ENCODE measurements at places on chromosomes 1 and 21.

DNA sequence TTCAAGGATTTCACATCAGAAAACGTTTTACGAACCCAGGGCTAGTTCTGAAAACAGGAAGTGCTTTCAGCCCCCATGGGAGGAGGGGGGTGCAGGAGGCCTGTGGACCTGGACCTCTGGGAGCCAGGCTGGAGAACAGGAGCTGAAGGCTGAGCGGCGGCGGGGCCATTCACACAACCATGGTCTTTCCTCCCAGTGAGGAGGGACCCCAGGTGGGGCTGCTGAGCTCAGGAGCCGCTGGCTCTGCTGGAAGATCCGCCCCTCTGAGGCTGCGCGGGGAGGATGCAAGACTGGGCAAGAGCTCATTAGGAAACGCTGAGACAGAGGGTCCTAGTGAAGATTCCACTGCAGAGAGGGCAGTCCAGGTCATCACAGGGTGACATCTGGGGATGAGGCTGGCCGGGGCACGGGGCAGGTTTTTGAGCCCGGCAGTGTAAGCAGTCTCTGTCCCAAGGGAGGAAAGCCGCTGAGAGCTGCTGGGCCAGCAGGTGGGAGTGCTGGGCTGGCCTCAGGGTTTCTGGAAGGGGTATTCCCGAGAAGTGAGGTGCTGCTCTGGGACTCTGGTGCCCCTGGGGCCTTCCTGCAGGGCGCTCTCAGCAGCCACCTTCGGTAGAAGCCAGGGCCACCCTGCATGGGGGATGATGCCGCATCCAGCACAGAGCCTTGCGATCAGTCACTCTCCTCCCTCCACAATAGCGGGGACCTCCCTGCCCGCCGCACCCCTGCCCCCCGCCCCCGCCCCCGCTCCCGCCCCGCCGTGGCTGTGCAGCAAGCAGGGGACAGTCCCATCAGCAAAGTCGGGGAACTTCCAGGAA is 7.5 kb downstream of the MX2 start:
- peak; percentile 62 for DNase-seq

DNA sequence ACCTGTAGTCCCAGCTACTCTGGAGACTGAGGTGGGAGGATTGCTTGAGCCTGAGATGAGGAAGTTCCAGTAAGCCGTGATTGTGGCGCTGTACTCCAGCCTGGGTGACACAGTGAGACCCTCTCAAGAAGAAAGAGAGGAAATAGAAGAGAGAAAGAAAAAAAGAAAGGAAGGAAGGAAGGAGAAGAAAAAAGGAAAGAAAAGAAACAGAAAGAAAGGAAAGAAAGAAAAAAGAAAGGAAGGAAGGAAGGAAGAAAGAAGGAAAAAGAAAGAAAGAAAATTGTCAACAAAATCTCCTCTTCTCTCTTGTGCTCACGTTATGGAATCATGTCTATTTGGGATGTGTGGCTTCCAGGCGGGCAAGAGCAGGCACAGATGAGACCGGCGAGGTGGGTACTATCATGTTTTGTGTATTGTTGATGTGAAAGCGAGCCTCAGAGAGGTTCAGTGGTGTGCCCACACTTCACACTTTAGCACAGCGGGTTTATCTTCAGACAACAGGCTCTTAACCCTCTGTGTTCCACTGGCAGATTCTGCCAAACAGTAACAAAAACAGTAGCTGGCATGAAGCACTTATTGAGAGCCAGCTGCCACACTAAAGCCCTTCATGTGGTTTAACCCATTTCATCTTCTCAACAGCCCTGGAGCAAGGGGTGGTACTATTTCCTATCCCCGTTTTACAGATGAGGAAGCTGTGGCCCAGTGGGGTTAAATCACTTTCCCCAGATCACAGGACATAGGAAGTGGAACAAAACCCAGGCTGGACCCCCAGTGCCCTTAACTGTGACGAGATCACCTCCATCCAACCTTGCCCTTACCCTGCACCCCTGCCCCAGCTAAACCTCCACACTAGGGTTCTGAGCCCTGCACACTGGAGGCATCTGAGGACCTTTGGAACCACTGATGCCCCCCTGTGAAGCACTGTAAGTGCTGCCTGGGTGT is 94.7 kb upstream of the TARDBP start:
- peak; percentile 23 for DNase-seq

GRCh38 chr1:41850029-41850428 is 68.7 kb downstream of the HIVEP3 start:
- DNase-seq = peak; percentile 13

DNA sequence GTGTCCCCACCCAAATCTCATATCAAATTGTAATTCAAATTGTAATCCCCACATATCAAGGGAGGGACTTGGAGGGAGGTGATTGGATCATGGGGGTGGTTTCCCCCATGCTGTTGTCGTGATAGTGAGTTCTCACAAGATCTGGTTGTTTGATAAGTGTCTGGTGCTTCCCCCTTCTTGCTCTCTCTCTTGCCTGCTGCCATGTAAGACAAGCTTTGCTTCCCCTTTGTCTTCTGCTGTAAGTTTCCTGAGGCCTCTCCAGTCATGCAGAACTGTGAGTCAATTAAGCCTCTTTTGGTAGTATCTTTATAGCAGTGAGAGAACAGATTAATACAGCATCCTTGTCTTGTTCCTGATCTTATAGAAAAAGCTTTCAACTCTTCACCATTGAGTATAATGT is 6.5 kb upstream of the LRRC39 start:
- DNase-seq = no peak

DNA sequence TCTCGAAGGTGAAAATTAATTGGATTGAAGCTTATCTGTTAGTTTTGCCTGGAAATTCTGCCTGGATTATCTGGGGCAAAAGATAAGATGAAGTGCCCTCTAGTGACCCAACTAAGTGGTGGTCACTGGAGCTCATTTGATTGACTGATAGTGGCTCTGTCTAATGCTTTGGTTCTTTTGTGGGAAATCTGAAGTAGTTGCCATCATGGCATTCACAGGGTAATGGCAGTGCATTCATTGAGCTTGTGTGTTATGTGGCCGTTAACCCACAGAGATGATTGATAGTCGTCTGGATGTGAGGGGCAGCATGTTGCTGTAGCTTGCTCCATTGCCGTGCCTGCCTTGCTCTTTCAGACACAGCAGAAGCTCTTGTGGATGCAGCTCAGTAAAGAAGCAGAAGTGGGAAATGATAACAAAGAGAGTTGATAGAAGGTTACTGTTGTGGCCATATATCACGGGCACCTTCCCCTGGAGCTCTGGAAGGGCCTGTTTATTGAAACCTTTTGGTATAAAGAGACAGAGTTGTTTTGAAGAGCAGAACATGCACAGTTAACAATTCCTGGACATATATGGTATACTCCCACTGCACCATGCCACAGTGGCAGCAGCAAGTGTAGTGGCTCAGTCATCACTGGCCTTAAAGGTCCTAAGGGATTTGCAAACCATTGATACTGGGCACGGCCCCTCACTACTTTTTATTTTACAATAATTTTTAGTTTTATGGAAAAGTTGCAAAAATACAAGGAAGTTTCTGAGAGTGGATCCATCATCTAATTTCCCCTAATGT is 42.0 kb downstream of the CXADR start:
- DNase-seq = no peak

GRCh38 chr1:197388801-197389200 is 120.7 kb downstream of the CRB1 start:
- DNase-seq = no peak

DNA sequence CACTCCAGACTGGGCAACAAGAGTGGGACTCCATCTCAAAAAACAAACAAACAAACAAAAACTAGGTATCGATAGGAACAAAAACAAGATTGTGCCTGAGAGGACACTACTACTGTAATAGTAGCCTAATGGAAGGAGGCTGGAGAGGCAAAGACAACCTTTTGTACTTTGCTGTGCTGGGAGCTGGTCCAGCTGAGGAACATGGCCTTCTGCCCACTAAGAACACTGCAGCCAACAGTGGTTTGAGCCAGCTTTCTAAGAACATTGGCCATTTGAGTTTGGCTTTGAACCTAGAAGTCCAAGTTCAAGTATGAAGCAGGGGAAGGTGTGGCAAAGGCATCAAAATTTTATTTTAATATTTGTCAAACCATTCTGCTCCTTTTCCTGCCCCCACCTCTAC is 22.7 kb upstream of the RGS8 start:
- no peak for DNase-seq

- no peak for DNase-seq
Measured at GRCh38 chr21:34545079-34545884, 33.3 kb upstream of the KCNE1 start.

DNA sequence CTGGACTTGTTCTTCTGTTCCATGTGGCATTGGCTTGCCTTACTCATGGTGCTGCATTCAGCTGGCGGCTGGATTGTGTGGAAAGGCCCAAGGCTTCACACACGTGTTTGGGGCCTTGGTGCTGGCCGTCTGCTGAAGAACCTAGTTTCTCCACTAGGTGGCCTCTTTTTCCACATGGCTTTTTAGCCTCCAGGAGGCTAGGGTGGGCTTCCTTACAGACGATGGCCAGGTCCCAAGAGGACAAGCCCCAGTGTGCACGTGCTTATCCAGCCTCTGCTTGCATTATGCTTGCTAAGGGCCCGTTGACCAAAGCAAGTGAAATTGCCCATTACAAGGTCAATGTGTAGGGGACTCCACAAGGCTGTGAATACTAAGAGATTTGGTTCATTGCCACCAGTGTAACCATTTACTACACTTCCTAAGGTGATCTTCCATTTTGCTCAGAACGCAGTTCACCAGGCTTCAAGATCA is 47.5 kb upstream of the FOXO6 start:
- no peak for DNase-seq

Data from CD4-positive, alpha-beta T cell treated with Interleukin-6 for 4 hours (primary cell).